ENCODE measurements at places on chromosomes 3 and 15. TPM values are rescaled to one million over a fixed set of nuclear protein-coding genes. Genes with fewer than 3 reads are reported as not detected.
A peak's percentile ranks its signal among the peaks of the same experiment; 100 is the strongest.

DNA sequence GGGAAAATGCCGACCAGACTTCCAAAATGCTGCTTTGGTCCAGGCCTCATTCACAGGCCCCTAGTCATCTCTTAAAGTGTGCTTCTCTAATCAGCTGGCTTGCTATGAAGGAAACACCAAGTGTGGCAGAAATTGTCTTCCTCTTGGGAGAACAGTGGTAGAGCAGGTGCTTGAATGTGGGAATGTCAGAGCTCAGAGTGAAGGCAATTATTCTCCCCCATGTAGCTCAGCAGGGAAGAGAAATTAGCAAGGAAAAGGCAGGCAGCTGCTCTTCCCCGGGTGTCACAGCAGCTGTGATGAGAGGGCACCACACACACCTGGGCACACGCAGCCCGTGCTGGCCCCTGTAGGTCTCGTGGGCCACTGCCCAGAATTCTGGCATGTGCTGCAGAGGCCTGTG lies 358.5 kb downstream of the WDR72 start:
- H3K27me3 ChIP-seq = no peaks in the 10 kb centered on the region
- H3K4me1 ChIP-seq = no peaks in the 10 kb centered on the region
- no peaks in the 10 kb centered on the region for H3K36me3 ChIP-seq
- no peak overlapping the region for H3K4me3 ChIP-seq

DNA sequence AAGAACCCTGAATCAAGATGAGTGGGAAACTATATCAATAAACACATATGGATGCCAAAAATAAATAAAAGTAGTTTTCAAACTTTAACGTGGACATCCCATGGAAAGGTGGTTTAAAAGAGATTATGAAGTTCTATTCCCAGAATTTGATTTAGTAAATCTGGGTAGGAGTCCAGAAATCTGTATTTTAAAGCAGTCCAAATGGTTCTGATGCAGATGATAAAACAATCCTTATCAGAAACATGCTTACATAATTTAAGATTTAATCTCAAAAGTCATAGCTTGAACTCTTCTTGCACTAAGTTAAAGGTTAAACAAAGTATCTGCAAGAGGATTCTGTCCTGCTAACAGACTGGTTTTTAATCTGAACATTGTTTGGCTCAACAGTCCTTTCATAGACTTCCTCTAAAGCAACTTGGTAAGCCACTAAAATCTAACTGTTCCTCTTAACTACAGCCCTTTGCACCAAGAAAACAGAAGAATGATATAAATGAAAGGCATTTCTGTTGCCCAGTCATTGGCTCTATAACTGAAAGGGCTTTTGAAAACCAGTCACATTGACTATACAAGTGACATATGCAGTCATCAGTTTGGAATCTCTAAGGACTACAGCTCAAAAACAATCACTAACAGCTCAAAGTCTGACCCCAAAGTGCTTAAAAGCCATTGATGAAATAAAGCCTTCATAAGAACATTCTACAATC lies 23.4 kb upstream of the MAP4 start:
- no peaks in the 10 kb centered on the region for H3K36me3 ChIP-seq
- H3K4me3 ChIP-seq = no peak overlapping the region
- H3K27me3 ChIP-seq = no peaks in the 10 kb centered on the region
- peak overlapping the region; percentile 1 for H3K27ac ChIP-seq
- DNase-seq = peak; percentile 70

GRCh38 chr3:34178415-34178814 lies 380.0 kb downstream of the PDCD6IP start:
- no peak overlapping the region for H3K4me3 ChIP-seq
- no peak for DNase-seq
- H3K36me3 ChIP-seq = 0 out of 2 replicates have a peak, but pooled peaks cover 4% of the 10 kb centered on the region
- H3K4me1 ChIP-seq = peaks cover 22% of the 10 kb centered on the region
- no peak overlapping the region for H3K27ac ChIP-seq

GRCh38 chr15:25250011-25250596 lies 188.7 kb downstream of the UBE3A start:
- no peaks in the 10 kb centered on the region for H3K4me1 ChIP-seq
- DNase-seq = no peak

GRCh38 chr3:37319784-37320183 lies 145.4 kb upstream of the LRRFIP2 start:
- DNase-seq = no peak
- H3K4me1 ChIP-seq = no peaks in the 10 kb centered on the region
- H3K4me3 ChIP-seq = no peak overlapping the region
- H3K36me3 ChIP-seq = peaks cover 29% of the 10 kb centered on the region
- no peak overlapping the region for H3K27ac ChIP-seq
- H3K27me3 ChIP-seq = no peaks in the 10 kb centered on the region

GRCh38 chr3:160739079-160739478 lies 17.0 kb upstream of the PPM1L start:
- no peaks in the 10 kb centered on the region for H3K27me3 ChIP-seq
- no peak overlapping the region for H3K4me3 ChIP-seq
- no peak overlapping the region for H3K27ac ChIP-seq
- peaks cover 10% of the 10 kb centered on the region for H3K4me1 ChIP-seq
- H3K36me3 ChIP-seq = no peaks in the 10 kb centered on the region
- no peak for DNase-seq

DNA sequence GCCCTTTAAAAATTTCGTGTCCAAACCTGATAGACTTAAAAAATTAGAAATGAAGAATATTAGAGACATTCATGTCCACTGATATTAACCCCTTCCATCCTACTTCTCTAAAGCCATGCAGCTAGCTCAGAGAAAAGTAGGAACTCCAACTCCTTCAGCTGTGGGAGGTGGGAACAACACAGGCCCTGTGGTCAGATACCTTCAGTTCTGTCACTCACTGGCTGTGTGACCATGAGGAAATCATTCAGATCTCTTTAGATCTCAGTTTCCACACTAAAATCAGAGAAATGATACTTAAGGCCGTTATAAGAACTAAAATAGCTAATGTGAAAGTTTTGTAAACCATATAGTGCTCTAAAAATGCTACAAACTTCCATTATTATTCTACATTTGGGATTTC lies 209.8 kb downstream of the TNIK start:
- H3K27ac ChIP-seq = no peak overlapping the region
- H3K36me3 ChIP-seq = no peaks in the 10 kb centered on the region
- H3K27me3 ChIP-seq = no peaks in the 10 kb centered on the region
- no peak for DNase-seq
- no peak overlapping the region for H3K4me3 ChIP-seq

- H3K36me3 ChIP-seq = no peaks in the 10 kb centered on the region
- no peak overlapping the region for H3K27ac ChIP-seq
- no peaks in the 10 kb centered on the region for H3K27me3 ChIP-seq
- H3K4me1 ChIP-seq = peaks cover 22% of the 10 kb centered on the region
- no peak for DNase-seq
These were observed 435.6 kb upstream of the ATP10A start for GRCh38 chr15:26298659-26299170.

- DNase-seq = no peak
- no peak overlapping the region for H3K27ac ChIP-seq
- no peaks in the 10 kb centered on the region for H3K27me3 ChIP-seq
- no peak overlapping the region for H3K4me3 ChIP-seq
These were observed 36.0 kb upstream of the SLC6A1 start for GRCh38 chr3:10956531-10956930.

DNA sequence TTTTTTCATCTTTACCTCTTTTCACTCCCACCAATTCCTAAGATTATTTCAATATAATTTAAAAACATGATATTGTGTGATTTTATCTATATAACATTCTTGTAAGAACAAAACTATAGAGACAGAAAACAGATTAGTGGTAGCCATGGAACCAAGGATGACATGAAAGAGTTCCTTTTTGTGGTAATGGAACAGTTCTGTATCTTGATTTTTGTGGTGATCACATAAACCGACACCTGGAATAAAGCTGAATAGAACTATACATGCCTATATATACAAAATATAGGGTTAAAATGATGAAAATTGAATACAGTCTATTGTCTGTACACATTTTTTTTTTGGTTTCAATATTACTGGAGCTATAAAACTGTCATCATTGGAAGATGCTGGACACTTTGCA lies 945.4 kb downstream of the SI start:
- H3K27me3 ChIP-seq = no peaks in the 10 kb centered on the region
- H3K27ac ChIP-seq = no peak overlapping the region
- no peaks in the 10 kb centered on the region for H3K4me1 ChIP-seq
- DNase-seq = no peak

ACP3 gene
- total RNA-seq = 5.4 TPM

GOLGA8N gene
- 0.50 TPM for total RNA-seq

Measured in GM23338 (cell line).